ENCODE measurements at places on chromosomes 11 and 22.

DNA sequence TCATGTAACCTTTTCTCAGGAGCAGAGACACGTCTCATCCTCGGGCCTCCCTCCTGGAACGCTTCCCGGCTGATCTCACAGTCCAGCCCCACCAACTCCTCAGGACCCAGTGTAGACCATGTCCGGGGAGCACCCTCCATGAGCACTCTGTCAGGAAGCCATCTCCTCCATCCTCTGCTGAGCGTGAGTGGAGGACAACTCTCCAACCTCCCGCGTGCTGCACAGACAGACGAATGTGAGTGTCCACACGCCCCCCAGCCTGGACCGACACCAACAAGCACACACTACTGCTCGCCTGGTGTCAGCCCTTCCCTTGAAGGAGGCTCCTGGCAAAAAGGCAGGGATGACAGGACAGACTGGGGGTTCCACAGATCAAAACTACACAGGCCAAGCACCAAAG lies 86.6 kb downstream of the SHANK2 start:
- no peak for DNase-seq

- DNase-seq: no peak
These were observed 13.8 kb downstream of the FADS2 start for GRCh38 chr11:61841636-61842527.

DNA sequence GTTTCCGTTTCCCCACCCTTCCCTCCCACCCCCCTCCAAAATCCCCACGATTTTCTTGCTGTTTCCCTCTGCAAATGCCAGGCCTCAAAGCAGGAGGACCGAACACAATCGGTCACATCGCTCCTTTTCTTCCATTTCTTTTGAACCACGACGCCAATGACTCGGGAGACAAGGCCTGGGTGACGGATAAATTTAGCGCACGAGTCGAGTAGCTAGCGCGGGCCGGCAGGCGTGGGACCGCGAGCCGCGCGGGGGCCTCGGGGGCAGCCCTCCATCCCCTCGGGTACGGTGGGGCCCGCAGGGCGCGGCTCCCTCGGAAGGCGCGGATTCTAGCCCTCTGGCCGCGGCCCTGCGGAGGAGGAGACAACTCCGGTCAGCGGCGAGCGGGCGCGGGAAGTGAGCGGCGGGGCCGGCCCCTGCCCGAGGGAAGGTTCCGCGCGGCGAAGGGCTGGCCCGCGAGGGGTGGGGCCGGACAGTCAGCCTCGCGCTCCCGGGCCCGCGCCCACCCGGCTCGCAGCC lies 414 bp downstream of the JOSD1 start:
- DNase-seq: no peak

DNA sequence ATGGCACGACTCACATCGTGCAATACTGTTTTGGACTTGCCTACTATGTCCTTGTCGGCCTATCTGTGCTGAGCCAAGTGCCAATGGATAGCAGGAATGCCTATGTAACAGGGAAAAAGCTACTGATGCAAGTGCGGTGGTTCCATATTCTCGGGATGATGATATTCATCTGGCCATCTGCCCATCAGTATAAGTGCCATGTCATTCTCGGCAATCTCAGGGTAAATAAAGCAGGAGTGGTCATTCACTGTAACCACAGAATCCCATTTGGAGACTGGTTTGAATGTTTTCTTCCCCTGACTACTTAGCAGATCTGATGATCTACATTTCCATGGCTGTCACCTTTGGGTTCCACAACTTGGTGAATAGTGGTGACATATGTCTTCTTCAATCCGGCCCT lies 20.1 kb downstream of the OOSP3 start:
- no peak for DNase-seq

DNA sequence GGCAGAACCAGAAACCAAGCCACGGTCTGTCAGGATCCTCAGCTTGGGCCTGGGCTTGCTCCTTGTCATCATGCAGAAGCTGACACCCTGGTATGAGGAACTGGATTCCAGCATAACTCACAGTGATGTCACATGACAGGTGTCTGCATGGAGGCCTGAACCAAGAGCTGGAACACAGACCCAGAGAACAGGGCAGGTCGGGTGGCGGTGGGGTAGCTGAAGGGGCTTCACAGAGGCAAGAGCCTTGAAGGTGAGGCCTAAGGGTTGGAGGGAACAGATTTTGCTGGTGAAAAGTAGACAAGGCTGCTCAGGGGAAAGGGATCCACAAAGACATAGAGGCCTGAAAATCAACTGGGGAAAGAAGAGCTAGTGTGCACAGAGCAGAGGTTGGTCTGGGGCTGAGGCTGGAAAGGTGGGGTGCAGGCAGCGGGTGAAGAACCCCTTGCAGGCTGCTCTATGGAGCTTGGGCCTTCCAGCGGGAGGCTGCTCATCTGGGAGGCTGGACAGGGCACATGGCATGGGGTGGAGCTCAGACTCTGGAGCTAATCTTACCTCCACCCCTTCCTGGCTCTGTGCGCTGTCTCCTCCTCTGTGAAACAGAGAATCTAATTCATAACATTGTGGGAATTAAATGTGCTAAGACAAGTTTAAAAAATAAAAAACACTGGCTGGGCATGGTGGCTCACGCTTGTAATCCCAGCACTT lies 18.4 kb upstream of the RPS3 start:
- DNase-seq: no peak

DNA sequence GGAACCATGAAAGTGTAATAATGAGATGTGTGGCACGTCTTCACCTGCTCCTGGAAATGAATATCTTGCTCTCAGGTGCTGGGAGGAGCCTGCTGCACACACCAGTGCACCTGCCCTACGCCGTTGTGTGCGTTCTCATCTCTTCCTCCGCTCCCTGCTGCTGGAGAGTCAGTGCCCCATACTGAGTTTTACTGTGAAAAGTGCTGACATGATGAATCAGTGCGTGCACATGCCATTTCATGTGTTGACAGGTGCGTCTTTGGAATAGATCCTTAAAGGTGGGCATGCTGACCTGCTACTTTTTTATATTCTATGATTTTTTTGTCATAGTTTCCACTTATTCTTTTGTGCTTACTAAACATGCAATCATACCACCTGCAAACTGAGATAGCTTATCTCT lies 1015.8 kb downstream of the BRD1 start:
- no peak for DNase-seq

- DNase-seq: no peak
These were observed 1.7 kb downstream of the LINC01488 start for GRCh38 chr11:69483170-69483569.

DNA sequence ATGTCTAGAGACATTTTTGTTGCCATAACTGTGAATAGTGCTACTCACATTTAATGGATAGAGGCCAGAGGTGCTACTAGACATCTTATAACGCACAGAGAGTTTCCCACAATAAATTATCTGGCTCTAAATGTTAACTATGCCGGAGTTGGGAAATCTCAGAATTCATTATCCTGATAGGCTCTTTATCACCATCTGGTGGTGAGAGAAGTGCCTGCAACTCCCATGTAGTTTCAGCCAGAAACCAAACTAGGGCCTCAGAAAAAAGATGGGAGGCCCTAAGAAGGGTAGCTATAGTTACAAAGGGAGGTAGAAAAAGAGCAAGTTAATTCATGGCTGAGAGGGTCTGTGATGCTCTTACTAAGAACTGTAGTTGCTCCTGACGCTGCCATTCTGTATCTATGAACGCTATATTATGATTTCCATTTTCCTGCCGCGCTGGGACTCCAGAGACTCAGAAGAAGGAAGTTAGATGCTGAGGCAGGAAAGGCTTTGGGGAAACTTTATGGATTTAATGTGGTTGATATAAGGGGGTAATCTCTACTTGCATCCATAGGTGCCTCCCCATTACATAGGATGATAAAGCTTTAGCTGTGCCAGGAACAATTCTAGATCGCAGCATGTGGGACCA lies 22.9 kb upstream of the MRPL17 start:
- no peak for DNase-seq

DNA sequence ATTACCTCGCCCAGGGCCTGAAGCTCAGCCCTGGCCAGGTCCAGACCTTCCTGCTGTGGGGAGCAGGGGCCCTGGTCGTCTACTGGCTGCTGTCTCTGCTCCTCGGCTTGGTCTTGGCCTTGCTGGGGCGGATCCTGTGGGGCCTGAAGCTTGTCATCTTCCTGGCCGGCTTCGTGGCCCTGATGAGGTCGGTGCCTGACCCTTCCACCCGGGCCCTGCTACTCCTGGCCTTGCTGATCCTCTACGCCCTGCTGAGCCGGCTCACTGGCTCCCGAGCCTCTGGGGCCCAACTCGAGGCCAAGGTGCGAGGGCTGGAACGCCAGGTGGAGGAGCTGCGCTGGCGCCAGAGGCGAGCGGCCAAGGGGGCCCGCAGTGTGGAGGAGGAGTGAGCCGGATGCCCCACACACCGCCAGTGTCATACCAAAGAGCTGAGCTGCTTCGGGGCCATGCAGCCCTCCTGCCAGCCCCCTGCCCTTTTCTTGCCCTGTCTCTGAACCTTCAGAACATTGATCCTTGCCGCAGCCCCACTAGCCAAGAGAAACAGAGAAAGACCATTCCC lies 2.4 kb upstream of the TMEM132A start:
- no peak for DNase-seq

DNA sequence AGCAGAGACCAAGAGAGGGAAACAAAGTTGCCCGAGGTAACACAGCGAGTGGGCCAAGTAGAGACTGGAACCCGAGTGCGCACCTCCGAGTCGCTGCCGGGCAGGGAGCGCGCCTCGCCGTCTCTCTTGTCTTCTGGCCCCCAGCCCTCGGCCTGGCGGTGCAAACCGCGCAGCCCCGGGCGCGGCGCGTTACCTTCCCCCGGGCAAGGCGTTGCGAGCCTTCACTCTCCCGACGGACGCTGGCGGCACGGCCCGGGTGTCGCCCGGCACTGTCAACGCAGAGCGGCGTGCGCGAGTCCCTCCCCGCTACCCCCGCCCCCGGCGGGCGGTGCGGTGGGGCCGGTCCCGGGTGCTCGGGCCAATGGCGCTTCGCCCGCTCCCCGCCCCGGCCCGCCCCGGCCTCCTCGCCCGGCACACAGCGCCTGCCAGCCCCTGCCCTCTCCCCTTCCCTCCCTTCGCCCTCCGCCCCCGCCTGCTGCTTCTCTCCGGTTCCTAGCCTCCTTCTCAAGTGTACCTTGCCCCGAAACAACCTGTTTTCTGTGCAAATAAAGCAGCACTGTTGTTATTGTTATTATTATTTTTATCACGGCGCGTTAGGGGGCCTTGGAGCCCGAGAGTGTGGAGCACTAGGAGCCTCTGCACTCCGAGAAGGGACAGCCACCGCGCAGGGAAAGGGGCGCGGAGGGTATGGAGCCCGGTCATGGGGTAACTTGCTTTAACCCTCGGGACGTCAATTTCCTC lies at the start of gene SYTL2:
SYTL2 (minus strand) TSS at position 271 of the 741 bp plus-strand sequence. CDS start 53,416 bp downstream, outside the sequence.
- DNase-seq: no peak

- DNase-seq: no peak
These were observed 96.5 kb downstream of the RPL27A start for GRCh38 chr11:8779107-8779506.

- DNase-seq: no peak
These were observed 48.1 kb upstream of the HMGXB4 start for GRCh38 chr22:35209203-35209602.

DNA sequence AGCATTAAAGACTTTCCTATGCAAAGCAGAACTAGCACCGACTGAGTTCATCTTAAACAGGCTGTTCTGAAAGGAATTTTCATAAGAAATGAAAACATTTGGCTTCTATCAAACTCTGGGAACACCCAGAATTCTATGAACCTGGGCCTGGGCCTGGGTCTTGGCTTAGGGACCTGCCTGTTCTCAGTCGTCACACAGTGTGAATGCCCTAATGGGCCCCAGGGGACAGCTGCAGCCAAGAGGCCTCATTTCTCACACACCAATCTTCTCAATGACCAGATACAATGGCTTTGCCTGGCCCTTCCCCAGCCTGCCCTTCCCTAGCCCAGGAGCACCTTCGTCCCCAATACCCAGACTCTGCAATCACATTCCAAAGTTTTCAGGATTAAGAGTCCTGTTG lies 234.9 kb upstream of the ARHGAP20 start:
- no peak for DNase-seq

GRCh38 chr11:10298342-10298741 lies 4.3 kb upstream of the SBF2 start:
- DNase-seq: no peak

DNA sequence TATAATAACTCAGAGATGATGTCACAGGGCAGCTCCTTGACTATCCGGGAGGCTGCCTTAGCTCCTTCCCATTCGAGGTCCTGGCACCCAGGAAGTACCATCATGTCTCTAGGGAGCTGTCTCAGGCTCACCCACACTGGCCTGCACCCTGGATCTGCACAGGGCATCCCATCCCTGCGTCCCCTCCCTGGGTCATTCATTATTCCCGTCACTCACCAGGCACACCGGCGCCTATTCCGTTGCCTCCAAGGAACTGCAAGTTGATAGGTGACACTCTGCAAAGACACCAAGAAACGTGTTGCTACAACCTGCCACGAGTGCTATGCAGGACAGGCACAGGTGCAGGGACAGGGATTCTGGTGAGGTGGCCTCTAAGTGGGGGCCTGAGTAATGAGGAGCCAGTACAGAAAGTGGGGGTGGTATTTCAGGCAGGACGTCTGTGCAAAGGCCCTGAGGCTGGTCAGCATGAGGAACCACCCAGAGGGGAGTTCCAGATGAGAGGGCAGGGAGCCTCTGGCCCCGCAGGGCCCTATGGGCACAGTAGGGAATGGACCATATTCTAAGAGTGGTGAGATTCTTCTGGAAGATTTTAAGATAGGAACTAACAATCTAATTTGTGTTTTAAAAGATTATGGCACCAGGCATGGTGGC lies 71.6 kb upstream of the SHANK2 start:
- DNase-seq: no peak

- no peak for DNase-seq
These were observed 79.5 kb downstream of the AMBRA1 start for GRCh38 chr11:46514370-46514769.

DNA sequence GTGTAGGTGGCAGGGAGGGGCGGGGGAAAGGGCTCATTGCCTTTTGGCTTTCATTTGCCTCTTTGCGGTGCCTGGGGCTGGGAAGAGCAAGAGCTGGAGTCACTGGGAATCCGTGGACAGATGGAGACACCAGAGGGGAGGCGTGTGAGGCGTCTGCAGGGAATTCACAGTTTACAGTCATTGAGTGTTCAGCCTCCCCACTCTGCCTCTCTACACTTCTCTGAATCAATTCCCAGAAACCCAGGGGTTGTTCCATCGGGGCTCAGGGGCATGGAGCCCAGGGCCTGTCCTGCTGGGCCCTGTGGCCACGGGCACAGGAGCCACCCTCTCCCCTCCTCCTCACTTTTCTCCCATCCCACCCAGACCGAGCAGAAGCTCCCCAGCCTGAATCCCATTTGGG lies 160.5 kb upstream of the NAV2 start:
- DNase-seq: no peak

DNA sequence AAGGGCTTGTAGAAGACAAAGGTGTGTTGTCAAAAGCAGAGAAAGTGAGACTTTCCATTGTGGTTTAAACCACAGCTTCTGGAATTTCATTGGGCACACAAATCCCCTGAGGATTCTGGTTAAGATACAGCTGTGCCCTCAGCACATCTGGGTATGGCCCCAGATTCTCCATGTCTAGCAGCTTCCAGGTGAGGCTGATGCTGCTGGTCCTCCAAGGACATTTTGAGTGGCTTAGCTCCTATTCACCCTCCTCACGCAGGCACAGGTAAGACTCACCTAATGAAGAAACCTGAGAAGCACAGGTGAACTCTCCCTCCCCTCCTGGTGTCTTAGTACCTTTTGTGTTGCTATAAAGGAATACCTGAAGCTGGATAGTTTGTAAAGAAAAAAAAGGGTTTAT lies 88.9 kb upstream of the IGLL5 start:
- DNase-seq: no peak

All from epithelial cell of prostate (primary cell).